ENCODE measurements at places on chromosomes 3 and 15.

DNA sequence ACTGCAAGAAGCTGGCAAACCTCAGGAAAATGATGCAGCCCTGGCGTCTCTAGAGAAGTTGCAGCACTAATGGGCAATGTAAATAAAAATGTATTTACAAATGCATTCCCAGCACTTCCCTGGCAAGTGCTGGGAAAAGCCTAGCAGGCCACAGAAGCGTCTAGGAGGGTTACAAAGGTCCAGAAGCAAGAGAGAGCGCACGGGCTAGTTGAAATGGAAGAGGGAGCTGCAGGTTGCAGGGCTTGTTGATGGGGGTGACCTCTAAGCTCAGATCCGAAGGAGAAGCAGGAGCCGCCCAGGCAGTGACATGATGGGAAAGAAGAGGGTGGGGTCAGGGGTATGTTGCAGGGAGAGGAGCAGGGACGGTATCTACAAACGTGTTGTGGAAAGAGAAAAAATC lies 2.7 kb upstream of the KNL1 start:
- no peak for DNase-seq

- peak; percentile 80 for DNase-seq
Observed at GRCh38 chr3:188680189-188680588, 491.6 kb upstream of the TPRG1 start.

GRCh38 chr3:53382106-53382505 lies 34.8 kb upstream of the DCP1A start:
- DNase-seq: peak; percentile 70

DNA sequence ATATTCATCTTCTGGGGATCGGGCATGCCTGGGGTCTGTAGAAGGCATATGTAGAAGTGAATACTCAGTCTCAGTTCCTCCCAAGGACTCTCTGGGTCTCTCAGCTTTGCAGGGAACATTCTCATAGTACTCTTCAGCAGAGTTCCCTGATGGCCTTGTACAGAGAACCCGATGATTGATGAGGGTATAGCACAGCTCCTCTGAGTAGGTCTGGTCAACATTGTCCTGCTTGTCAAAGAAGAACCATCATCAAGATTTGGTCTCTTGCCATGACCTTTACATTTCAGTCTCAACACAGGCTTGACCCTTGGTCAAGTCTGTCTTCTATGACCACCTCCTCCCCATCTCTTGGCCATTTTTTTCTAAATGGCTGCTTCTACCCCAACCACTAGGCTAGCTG lies 9.5 kb downstream of the GCSAM start:
- DNase-seq: no peak

GRCh38 chr15:79846539-79846938 lies 50.3 kb downstream of the MTHFS start:
- no peak for DNase-seq

- no peak for DNase-seq
Observed at GRCh38 chr3:154191520-154191919, 70.3 kb downstream of the ARHGEF26 start.
